ENCODE measurements at places on chromosomes 4 and X.

DNA sequence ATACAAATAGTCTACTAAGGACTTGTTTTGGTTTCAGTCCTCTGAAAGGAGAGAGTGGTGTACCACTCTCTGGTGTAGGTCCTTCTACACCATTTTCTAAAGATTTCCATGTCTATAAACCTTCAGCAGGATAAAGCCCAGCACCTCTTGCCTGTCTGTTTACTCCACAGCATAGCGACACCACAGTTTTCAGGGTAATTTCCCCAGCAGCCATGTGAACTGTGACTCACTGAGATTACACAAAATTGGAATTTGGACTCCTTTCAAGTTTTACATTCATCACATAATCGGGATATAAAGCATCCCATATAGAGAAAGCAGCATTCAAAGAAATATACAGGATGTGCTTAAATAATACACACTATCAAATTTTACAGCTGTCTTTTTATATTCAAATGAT is 229.6 kb downstream of the PRDM5 start:
- peak; percentile 90 for DNase-seq

DNA sequence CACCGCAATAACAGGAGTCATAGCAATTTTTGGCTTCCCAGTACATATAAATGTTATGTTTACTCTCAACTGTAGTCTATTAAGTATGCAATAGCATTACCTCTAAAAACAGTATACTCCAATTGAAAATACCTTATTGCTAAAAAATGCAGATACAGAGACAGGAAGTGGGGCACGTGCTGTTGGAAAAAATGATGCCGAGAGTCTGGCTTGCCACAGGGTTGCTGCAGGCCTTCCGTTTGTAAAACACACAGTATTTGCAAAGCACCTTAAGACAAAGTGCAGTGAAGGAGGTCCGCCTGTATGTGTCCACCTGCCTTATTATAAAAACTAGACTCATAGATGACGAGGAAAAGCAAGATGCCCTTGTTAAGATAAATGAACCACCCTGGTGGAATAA is 23.5 kb downstream of the CD99 start:
- DNase-seq: no peak

DNA sequence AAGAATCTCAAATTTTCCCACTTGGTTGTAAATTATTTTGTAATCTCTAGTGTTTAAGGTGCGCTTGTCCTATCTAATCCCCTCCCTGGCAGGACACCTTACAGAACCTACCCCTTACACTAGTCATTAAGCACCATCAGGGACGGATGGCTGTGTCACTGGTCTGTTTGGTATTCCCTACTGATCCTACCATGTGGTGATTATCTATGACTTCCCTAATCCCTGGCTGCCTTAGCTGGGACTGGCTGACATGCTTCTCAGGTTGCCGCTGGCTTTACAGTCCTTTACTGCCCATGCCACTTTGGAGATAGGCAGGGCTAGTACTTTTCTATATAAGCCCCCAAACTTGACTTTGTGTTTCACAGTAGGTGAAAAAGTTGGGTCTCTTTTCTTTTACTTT is 58.6 kb downstream of the ELOVL6 start:
- DNase-seq: no peak

- DNase-seq: peak; percentile 80
These were observed 9.6 kb upstream of the SLAIN2 start for GRCh38 chr4:48331577-48332330.

GRCh38 chr4:72077346-72077745 is 45.5 kb downstream of the NPFFR2 start:
- DNase-seq: no peak

GRCh38 chr4:110510955-110511544 is 35.1 kb downstream of the ENPEP start:
- DNase-seq: no peak

GRCh38 chrX:138866643-138867042 is 155.1 kb upstream of the FGF13 start:
- no peak for DNase-seq

DNA sequence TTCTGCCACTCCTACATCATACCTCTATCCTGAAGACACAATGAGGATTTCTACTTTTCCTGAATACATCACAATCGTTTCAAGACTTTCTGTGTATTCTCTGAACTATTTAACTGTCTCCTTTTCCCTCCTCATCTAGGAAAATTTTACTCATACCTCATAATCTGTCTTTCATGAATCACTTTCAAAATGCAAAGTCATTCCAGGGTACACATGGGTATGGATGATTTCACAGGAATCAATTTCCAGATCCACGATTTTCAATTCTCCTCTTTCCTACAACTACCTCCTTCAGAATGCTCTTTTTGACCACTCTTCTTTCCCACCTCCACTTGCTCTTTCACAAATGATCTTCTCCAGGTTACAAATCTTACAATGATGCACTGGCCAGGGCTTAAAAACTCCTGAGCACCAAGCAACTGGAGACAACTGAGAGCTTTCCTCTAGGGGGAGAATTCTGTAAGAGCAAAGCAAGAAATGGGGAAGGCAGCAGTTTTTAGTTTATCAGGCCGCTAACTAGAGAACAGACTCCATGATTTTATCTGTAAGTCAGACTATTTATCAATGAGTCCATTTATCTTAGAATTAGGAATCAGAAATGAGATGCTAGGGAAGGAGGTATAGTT is 116.4 kb downstream of the PPP3CA start:
- no peak for DNase-seq

GRCh38 chr4:67522230-67522629 is 23.1 kb downstream of the CENPC start:
- no peak for DNase-seq

GRCh38 chrX:72042852-72043248 is 88.9 kb downstream of the RTL5 start:
- no peak for DNase-seq

DNA sequence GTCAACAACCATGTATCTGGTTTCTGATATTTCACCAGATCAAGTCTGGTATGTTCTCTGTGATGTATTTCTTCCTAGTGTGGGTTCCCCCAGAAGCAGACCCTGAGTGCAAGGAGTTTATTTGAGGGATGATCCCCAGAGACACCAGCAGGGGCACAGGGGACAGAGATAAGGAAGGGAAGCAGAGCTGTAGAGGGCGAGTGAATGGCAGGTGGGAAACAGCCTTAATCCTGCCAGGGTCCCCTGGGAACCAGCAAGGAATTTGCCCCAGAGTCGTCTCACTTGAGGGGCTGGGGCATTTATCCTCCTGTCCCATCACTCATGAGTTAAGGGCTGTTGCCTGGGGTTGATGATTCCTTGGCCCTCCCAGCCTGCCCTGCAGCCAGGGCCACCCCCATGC is 206.4 kb upstream of the BCOR start:
- DNase-seq: no peak

- DNase-seq: no peak
These were observed 625.4 kb upstream of the GALNT7 start for GRCh38 chr4:172543249-172543648.

DNA sequence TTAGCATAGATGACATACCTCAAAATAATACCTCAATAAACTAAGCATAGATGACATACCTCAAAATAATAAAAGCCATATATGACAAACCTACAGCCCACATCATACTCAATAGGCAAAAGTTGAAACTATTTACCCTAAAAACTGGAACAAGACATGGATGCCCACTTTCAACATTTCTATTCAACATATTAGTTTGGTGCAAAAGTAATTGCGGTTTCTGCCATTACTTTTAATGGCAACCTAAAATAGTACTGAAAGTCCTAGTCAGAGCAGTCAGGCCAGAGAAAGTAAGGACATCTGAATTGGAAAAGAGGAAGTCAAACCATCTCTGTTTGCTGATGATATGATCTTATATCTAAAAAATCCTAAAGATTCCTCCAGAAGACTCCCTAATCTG is 250.4 kb downstream of the RAB28 start:
- no peak for DNase-seq

GRCh38 chr4:37802068-37802666 is 24.3 kb upstream of the PGM2 start:
- DNase-seq: peak; percentile 48

DNA sequence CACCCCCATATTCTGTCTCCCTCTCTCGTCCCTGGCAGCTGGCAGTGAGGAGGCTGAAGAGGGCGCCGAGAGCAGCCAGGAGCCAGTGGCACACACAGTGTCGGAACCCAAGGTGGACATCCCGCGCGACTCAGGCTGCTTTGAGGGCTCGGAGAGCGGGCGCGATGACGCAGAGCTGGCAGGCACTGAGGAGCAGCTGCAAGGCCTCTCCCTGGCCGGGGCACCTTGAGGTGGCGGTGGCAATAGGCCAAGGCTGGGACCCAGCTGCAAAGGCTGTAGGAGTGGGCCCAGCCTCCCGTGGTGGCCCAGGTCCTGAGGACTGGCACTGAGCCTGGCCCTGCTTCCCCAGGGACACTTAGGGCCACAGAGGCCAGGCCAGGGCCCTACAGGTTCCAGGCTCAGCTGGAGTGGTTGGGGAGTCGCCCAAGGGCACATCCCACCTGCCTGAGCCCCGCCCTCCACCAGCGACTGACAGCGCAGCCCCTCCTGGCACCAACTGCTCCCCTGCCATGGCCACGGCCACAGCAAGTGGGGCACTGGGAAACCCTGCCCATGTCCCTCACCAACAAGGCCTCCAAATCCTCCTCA is 13.9 kb downstream of the SASH3 start:
- no peak for DNase-seq

DNA sequence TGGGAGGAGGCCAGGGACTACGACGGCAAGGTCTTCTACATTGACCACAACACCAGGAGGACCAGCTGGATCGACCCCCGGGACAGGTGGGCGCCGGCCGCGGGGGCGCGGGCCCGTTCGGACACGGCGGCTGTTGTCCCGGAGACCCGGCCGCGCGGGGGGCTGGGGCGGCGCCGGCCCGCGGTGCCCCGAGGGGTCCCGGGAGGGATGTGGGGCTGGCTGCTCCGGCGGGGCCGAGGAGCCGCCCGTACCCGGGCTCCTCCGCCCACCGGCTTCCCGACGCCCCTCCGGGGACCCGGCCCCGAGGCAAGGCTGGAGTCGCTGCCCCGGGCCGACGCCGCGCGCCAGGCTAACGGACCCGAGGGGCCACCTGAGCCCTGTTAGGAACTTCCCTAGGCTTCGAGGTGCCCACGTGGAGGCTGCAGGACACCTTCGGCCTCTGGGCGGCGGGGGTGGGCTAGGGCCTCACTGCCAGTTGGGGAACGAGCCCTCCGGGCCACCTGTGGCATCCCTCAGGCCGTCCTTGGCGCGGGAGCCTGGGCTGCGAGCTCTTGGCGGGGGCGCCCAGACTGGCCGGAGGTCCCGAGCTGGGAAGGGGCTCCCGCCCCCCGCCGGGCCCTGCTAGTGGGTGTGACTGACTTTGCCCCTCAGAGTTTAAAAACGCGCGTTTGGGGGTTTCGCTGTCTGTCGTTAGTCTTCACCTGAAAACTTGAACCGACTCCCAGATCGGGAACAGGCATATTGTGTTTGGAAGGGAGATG is 660 bp downstream of the WWC2 start:
- no peak for DNase-seq

DNA sequence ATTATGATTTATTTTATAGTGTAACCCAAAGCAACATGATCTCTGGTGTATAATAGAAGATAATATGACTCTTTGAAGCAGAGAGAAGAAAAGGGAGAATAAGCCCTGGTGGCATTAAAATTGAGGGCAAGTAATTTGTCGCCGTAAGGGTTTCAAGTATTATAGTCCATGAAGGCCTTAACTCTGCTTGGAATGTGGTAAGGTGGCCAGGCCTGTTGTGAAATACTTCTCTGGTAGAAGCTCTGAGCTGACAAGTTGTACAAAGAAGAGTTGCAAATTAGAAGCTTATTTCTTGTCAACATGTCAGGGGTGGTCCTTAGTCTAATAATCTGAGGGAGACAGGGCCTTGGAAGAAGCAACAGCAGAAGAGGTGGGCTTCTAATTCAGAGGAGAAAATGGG is 151.7 kb upstream of the HHIP start:
- DNase-seq: no peak

GRCh38 chr4:156344397-156344796 is 390.7 kb upstream of the CTSO start:
- DNase-seq: no peak

GRCh38 chrX:113833096-113834055 is 750.5 kb upstream of the HTR2C start:
- DNase-seq: no peak

- no peak for DNase-seq
These were observed 66.7 kb downstream of the COQ2 start for GRCh38 chr4:83217721-83218522.

- no peak for DNase-seq
These were observed 8.6 kb downstream of the CDKL2 start for GRCh38 chr4:75621715-75622114.

GRCh38 chrX:134568285-134569016 is 89.8 kb downstream of the PLAC1 start:
- no peak for DNase-seq

DNA sequence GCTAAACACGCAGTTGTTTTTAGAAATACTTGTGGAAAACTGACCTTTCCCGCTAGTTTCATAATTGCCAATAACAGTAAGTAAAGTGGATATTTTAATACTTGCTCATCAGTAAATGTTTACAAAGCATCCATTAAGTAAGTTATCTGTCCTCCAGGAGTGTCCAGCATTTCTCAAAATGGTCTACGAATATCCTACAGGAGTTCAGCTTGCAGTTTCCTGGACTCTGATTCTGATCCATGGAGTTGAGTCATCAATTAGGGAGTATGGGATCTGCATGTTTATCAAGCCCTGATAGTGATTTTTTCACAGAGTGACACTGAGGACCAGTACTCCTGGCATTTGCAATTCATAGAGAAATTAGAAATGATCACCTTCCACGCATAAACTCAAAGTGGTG is 325.2 kb upstream of the AADAT start:
- DNase-seq: no peak

DNA sequence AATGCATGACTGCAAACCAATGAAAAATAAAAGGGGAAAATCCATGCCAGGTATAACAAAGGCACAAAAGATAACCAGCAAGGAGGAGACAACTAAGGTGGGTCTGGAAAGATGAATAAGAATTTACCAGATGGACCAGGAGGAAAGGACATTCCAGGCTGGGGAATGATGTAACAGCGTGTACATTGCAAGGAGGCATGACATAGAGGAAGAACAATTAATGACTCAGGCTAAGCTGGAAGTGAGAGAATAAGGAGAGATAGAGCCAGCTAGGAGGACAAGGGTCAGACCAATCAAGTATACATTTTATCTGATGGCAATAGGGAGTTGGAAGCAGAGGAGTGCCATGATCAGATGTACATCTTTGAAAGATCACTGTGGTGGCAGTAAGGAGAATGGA is 57.0 kb downstream of the MTMR8 start:
- DNase-seq: no peak

- no peak for DNase-seq
These were observed 959.6 kb upstream of the NDST4 start for GRCh38 chr4:116073051-116073450.

GRCh38 chrX:148501386-148502066 is 1.1 kb downstream of the AFF2 start:
- DNase-seq: no peak

DNA sequence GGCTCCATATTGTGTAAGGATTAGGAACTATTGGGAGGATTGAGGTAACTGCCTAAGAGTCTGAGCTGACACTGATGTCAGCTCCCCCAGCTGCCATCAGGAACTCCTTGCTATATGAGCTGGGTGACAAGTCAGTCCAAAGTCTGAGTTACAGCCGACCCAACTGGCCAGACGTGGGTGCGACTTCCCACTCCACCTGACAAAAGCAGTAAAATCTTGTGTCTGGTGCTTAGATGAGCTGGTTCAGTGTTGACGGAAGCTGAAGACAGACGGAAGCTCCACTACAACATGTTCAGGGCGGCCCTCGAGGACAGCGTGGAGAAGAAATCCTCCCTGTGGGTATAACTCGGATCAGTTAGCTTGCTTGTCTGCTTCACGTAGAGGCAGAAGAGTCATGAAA is 22.8 kb upstream of the NAT8L start:
- no peak for DNase-seq

- DNase-seq: peak; percentile 6
These were observed 2.9 kb downstream of the PDGFRA start for GRCh38 chr4:54231768-54232688.

All from brain microvascular endothelial cell (primary cell).